ENCODE measurements at places on chromosomes 4 and X.
A peak's percentile ranks its signal among the peaks of the same experiment; 100 is the strongest.

- DNase-seq = no peak
Measured at GRCh38 chrX:19007011-19007410, 23.1 kb upstream of the PHKA2 start.

GRCh38 chr4:24680746-24681448 is 96.5 kb upstream of the DHX15 start:
- DNase-seq = no peak

DNA sequence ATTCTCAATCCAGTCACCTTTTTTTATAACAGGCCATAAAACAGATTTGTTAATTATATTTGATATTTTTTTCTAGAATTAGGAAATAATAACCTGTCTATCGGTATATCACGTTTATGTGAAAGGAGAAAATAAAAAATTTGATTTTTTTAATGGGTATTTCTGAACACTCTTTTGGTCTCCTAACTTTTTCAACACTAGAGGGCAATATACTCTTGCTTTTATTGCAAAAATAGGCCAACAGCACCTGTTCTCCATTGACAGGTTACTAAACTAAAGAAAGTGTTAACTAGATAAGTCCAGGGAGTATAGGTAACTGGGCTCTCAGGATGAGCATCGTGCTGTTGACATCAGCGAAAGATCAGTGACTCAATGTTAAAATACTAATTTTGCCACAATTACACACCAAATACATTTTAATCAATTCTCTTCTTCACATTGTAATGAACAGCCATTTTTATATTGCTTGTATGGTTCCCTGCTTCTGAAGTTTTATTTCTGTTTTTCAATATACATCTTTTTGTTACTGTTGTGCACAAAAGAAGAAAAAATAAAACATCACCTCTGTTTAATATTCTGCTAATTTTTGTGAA is 22.8 kb downstream of the NDST4 start:
- no peak for DNase-seq

DNA sequence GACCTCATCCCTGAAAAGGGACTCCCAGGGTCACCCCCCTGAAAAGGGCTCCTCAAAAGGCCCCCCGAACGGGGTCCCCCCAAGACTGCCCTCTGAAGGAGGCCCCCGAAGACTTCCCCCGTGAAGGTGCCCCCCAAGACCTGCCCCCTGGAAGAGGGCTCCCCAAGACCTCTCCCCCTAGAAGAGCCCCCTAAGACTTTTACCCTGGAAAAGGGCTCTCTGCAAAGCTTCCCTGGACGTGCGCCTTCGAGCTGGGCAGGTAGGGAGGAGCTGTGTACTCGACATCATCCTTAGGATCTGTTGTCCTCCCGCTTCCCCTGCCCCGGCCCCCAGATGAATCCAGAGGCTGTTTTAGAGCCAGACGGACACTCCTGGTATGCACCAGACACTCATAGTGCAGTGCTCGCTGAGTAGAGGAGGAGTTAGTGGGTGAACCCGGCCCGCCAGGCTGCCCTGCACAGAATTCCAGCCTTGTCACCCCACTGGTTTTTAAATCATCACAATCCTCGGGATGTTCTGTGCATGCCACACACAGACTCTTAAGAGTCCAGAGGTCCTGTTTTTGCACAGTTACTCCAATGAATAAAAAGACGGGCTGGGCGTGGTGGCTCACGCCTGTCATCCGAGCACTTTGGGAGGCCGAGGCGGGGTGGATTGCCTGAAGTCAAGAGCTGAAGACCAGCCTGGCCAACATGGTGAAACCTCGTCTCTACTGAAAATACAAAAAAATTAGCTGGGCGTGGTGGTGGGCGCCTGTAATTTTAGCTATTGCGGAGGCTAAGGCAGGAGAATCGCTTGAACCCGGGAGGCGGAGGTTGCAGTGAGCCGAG is 5.7 kb upstream of the SLC25A6 start:
- peak; percentile 18 for DNase-seq

GRCh38 chr4:128825226-128825625 is 15.7 kb downstream of the JADE1 start:
- DNase-seq = no peak

DNA sequence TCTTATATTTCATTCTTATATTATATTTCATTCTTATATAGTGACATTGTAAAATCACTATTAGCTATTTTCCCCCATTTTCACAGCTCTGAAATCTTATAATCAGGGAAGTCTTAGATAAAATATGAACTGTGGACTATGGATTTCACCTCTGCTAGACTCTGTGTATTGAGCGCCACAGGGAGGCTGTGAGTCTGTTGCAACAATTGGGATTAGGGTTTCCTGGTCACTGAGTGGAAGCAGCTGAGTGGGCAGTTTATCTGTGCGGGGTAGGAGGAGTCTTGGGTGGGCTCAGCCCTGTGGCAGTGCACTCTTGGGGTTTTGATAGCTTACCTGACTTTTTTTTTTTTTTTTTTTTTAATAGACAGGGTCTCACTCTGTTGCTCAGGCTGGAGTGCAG is 249.5 kb downstream of the PTTG2 start:
- no peak for DNase-seq

- no peak for DNase-seq
Measured at GRCh38 chr4:8321771-8322170, 52.2 kb downstream of the HTRA3 start.

- no peak for DNase-seq
Measured at GRCh38 chrX:101229170-101229569, 9.6 kb downstream of the DRP2 start.

DNA sequence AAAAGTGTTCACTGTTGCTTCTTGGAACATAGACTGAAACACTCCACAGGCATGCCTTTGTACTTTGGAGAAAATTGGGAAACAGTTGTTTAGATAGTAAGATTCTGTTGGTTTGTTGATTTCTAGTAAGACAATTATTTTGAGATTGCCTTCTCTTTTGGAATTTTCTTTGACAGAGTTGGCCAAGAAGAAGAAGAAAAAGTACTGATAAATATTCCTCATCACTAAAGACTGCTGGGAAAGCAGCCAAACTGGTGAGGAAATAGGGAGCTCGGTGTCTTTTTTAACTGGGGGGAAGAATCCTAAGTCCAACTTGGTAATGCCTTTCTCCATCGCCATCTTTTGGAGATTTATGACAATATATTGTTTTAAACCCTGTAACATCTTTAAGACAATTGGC is 370.7 kb downstream of the GPAT3 start:
- DNase-seq = no peak

DNA sequence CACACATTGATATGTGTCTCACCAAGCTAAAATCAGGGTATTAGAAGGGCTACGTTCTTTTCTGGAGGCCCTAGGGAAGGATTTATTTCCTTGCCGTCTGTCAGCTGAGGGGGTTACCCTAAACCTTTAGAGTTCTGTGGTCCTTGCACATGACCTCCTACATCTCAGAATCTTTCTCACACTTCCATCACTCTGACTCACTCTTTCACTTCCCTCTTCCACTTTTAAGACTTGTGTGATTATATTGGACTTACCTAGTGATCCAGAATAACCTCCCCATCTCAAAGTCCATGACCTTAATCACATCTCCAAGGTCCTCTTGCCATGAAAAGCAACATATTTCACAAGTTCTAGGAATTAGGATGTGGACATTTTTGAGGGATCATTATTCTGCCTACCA is 53.6 kb upstream of the FUNDC1 start:
- DNase-seq = no peak

- DNase-seq = no peak
Measured at GRCh38 chr4:88730811-88731210, 33.2 kb upstream of the NAP1L5 start.

- no peak for DNase-seq
Measured at GRCh38 chr4:10806953-10807645, 122.5 kb upstream of the CLNK start.

DNA sequence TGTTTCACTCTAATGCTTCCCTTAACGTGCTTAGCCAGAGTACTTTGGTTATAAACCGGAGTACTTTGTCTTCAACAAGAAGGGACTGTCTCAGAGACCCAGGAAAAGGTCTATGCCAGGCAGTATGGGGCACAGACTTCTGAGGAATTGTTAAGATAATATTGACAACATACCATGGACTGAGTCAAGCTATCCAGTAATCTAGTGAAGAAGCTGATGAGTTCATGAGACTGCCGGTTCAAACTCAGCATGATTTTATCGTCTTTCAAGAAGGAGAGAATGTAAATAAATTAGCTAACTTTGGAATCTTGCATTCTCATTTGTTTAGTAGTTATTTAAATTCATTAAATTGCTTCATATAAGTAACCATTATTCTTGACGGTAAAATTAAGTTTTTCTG is 546.1 kb downstream of the PPP4R3C start:
- no peak for DNase-seq

- DNase-seq = no peak
Measured at GRCh38 chr4:156942991-156943390, 28.6 kb downstream of the PDGFC start.

DNA sequence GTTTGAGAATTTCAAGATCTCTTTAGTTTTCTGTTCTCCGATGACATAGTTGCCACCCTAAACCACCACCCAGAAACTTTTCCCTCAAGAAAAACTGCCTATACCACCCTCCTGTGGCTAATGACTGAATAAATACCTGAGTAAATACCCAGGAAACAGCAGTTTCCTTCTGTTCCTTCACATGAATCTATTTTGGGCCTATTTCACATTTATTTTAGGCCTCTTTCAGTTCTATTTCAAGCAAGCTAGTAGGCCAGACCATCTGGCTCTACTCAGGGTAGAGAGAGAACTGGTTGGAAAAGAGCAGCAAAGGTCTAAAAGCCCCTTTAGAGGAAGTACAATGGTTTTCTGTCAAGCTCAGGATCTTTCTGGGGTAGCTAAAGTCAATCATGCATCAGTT is 23.4 kb downstream of the ARHGEF9 start:
- DNase-seq = no peak

GRCh38 chr4:25059791-25060190 is 29.0 kb upstream of the LGI2 start:
- no peak for DNase-seq

GRCh38 chr4:174714393-174715211 is 114.4 kb downstream of the GLRA3 start:
- peak; percentile 35 for DNase-seq

DNA sequence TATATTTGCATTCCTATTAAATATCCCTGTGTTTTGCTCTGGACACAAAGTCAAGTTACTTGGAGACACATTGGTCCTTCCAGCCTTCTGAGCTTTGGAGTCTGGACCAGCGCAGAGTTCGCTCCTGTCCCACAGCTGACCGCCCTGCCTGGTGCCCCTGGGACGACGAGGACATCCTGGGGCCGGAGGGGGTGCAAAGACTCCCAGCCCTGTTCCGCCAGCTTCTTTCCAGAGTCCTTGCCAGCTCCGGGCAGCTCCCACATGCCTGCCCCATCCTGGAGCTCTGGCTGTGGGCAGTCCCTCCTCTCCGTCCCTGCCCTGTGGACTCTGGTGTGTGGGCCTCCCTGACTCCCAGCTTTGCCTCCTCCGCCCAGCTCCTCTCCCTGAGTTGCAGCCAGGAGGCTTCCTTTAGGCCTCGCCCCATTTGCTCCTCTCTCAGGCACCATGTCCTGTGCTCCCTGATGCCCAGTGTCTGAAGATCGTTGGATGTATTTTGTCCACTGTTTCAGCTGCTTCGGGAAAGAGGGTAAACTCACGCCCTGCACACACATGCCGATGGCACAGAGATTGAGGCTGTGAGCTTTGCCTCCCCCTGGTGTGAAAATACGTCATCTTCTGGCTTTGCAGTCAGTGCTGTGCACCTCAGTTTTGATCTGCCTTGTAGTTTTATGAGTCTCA is 4.9 kb upstream of the PCGF3 start:
- no peak for DNase-seq

GRCh38 chr4:52856801-52857200 is 5.3 kb upstream of the RASL11B start:
- no peak for DNase-seq

DNA sequence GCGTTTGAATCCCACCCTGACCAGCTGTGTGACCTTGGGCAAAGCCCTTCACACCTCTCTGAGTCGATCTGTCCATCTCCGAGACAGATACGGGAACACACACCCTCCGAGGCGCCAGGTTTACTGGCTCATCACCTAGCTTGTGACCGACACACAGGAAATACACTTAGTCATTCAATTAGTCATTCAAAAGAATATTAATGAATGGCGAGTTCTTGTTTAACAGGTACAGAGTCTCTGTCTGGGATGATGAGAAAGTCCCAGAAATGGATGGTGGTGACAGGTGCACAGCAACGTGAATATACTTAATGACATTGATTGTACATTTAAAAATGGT is 80.6 kb downstream of the PPP2R2C start:
- DNase-seq = no peak

GRCh38 chr4:66769441-66769840 is 775.9 kb downstream of the CENPC start:
- no peak for DNase-seq

DNA sequence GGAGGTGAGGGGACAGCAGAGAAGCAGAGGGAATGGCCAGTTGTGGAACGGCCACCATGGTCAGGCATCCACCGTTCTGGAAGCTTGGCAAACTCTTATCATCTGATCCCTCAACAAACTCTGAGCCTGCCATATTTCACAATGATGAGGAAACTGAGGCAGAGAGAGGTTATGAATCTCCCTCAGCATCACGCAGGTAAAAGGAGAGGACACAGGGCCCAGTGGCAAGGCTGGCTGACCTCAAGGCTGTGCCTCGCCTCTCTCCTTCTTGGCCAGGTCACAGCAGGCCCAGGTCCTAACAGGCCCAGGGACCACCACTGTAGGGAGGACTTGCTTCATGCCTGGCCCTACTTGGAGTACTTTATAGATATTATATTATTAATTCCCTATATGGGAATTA is 242.8 kb downstream of the EVC2 start:
- no peak for DNase-seq

- DNase-seq = peak; percentile 29
Measured at GRCh38 chr4:127623797-127624083, 9.0 kb upstream of the INTU start.

Data from stimulated activated CD8-positive, alpha-beta memory T cell treated with anti-CD3 and anti-CD28 coated beads, Interleukin-4, amount 100 ng/mL, for 48 hours (primary cell).